ENCODE measurements at places on chromosomes 7 and 10.

DNA sequence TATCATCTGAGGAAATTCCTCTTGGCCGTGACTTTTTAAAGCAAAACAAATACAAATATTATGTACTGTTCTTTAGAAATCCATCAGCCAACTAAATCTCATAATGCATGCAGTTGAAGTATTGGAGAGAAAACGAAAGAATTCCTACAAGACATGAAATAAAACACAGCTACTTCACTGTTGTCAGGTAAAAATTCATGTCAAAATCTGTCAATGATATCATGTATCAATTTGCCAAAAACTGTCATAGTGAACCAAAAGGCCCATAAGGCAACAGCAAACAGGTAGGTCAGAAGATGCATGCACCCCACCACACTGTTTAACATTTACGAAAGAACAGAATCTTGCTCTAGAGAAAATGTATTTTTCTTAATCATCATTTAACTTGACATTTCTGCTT is 2.3 kb downstream of the GPR22 start:
- H3K4me3 ChIP-seq, result no peak overlapping the region
- no peak for DNase-seq
- H3K27ac ChIP-seq, result no peak overlapping the region
- no peaks in the 10 kb centered on the region for H3K27me3 ChIP-seq

GRCh38 chr7:15313361-15313760 is 248.5 kb downstream of the AGMO start:
- no peak overlapping the region for H3K27ac ChIP-seq
- H3K27me3 ChIP-seq, result no peaks in the 10 kb centered on the region
- H3K36me3 ChIP-seq, result no peaks in the 10 kb centered on the region
- no peak for DNase-seq
- H3K4me3 ChIP-seq, result no peak overlapping the region

GRCh38 chr7:17239046-17239445 is 59.4 kb upstream of the AHR start:
- H3K27ac ChIP-seq, result no peak overlapping the region
- no peak overlapping the region for H3K4me3 ChIP-seq
- H3K36me3 ChIP-seq, result peaks cover 5% of the 10 kb centered on the region
- DNase-seq, result no peak
- peaks cover 18% of the 10 kb centered on the region for H3K4me1 ChIP-seq

DNA sequence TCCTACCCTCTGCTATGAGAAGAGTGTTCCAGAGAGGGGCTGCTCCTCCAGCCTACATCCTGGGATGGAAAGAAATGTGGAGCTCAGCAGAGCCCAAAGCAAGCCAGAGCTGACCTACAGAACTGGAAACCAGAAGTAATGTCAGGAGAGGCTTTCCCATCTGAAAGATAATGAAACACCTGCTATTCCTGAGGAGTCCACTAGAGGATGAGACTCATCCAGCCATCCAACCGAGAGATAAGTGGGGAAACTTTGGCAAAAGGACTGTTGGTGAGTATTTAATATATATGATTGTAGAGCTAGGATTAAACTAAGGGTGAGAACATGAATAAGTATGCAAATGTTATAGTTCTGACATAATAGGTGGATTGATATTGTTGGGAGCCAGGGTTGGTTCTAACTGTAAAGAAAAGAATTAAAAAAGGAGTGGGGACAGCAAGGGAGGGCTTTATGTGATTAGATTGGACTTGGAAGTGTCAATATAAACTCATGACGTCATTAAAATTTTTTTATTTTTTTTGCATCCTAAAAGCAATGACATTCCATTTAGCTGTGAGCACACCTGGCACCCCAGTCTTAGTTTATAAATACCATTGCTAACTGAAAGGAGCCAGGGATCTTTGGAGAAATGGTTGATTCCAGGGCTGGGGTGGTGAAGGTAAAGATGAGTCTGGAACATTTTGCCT is 312.8 kb upstream of the NFE2L3 start:
- peaks cover 20% of the 10 kb centered on the region for H3K4me1 ChIP-seq
- no peak overlapping the region for H3K27ac ChIP-seq
- peaks cover 2% of the 10 kb centered on the region for H3K27me3 ChIP-seq
- no peaks in the 10 kb centered on the region for H3K36me3 ChIP-seq
- no peak overlapping the region for H3K4me3 ChIP-seq

DNA sequence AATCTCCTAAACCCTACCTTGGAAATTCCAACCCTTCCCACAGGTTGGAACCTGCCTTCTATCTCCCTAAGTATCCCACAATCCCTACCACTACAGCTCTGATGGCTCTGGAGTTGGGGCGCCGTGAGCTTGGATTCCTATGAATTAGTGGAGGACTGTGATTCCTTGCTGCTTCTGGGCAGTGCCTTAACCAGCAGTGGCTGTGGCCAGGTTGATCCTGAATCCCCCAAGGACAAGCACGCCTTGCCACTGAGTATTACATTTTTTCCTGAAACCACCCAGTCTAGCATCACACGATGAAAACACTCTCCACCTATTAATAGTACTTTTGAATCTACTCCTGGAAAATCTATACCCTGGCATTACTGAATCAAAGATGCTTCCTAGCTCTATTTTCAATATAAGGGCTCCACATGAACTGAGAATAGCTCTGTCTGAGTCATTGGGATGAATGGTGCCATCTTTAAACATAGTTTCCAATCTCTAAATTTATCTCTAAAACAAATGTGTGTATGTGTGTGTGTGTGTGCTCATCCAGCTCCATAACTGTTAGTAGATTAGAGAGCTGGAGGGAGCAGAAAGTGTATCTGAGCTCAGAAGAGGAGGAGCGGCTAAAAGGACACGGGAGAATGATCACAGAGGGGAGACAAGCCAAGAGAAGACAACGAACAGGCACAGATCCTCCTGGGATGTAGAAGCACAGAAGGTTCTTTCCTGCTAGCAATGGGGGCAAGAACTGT is 11.9 kb upstream of the INPP5F start:
- no peaks in the 10 kb centered on the region for H3K36me3 ChIP-seq
- H3K27ac ChIP-seq, result no peak overlapping the region
- H3K4me3 ChIP-seq, result no peak overlapping the region
- no peaks in the 10 kb centered on the region for H3K27me3 ChIP-seq

DNA sequence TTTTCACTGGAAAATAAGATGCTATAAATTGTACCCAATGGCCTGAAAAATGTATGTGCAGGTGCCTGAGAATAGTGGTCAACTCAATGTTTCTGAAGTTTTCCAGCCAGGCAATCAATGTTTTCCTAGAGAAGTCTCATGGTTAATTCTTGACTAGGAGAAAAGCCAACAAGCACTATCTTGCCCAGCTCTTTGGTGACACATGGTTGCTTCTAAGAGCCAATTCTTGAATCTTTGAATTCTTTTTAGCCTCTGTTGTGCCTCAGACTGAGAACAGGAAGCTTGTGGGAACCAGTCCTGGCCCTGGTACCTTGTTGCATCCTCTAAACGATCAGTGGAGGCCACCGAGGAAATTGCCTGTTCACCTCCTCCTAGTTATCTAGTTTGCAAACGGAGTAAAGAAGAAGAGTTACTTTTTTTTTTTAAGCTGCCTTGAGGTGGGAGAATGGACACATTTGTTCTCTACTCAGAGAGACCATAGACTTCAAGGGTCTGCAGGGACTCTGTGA is 144.0 kb upstream of the MKLN1 start:
- H3K4me1 ChIP-seq, result no peaks in the 10 kb centered on the region
- DNase-seq, result no peak
- H3K27me3 ChIP-seq, result peaks cover 2% of the 10 kb centered on the region
- no peaks in the 10 kb centered on the region for H3K36me3 ChIP-seq

Measured in mesothelial cell of epicardium (in vitro differentiated cells).